ENCODE measurements at places on chromosomes 13 and 19.

DNA sequence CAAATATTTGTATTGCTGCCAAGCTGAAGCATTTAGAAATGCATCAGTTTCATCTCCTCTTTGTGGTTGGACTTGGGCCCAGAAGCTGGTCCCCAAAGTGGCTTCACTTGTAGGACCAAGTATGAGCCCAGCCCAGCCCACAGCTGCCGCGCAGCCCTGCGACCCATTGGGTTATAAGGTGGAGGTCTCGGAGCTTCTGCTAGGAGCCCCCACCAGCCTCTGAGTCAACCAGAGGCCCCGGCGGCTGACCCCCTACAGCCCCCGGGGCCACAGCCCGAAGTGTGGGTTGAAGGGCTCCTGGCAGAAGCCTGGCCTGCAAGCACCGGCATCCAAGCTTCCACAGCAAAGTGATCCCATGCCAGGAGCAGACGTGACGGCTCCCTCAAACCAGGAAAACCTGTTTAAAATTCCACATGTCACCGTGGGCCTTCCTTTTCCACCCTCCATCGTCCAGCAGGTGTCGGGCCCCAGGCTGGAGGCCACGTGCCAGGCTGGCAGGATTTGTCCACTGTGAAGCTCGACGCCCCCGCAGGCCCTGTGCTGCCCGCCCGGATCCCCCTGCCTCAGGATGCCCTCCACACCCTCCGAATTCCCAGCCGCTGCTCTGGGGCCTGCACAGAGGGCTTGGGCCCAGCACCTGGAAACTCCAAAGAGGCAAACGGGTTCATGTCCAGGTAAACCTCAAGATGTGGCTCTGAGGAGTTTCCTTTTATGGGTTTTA lies 54.7 kb downstream of the C13orf46 start:
- no peak for DNase-seq

DNA sequence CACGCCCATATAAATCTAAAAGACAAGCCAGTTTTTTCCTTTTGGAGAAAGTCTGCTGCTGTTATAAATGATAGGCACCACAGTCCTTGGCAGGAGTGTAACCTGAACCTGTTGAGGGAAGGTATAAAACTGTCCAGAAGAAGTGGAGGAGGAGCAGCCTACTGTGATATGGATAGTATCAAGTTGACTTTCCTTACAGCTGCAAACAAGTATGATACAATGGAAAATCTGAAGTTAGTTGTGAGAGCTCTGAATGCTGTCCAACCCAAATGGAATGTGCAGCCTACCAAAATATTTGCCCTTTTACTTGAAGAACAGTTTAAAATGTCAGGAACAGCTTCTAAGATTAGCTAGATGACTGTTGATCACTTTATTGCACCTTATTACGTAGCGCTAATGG lies 399.6 kb downstream of the FGF14 start:
- no peak for DNase-seq

GRCh38 chr19:20102097-20102496 lies 24.3 kb downstream of the ZNF90 start:
- DNase-seq = no peak

GRCh38 chr19:7349231-7349591 lies 474 bp downstream of the ARHGEF18 start:
- DNase-seq = no peak
